Neural crest cell (in vitro differentiated cells): ENCODE measurements at places on chromosomes 3 and 15.

- no peak for DNase-seq
These were observed 192.8 kb downstream of the UBE3A start for GRCh38 chr15:25245801-25246622.

- no peak for DNase-seq
These were observed 194.1 kb upstream of the ZBTB20 start for GRCh38 chr3:115341208-115341607.

DNA sequence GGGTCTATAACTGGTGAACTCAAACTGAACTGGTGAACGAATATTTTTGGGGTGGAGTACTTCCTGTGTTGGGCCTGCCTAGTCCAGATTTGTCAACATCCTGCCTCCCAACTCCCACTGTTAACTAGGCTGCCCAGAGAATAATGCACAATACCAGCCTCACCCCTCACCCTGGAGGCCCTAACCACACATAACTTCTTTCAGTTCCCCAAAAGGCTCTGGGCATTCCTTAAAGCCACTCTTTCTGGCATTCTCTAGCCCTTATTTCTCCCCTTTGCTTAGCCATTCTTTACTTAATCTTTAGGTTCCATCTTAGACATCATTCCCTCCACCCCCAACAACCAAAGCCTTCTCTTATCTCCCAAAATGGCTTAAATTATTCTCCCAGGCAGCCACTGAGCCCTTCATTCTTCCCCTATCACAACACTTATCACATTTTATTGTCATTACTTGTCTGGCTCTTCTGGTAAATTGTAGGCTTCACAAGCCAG, 9.1 kb upstream of the SEC11A start:
- no peak for DNase-seq

- DNase-seq: no peak
These were observed 356.3 kb upstream of the PROK2 start for GRCh38 chr3:72141264-72141663.

DNA sequence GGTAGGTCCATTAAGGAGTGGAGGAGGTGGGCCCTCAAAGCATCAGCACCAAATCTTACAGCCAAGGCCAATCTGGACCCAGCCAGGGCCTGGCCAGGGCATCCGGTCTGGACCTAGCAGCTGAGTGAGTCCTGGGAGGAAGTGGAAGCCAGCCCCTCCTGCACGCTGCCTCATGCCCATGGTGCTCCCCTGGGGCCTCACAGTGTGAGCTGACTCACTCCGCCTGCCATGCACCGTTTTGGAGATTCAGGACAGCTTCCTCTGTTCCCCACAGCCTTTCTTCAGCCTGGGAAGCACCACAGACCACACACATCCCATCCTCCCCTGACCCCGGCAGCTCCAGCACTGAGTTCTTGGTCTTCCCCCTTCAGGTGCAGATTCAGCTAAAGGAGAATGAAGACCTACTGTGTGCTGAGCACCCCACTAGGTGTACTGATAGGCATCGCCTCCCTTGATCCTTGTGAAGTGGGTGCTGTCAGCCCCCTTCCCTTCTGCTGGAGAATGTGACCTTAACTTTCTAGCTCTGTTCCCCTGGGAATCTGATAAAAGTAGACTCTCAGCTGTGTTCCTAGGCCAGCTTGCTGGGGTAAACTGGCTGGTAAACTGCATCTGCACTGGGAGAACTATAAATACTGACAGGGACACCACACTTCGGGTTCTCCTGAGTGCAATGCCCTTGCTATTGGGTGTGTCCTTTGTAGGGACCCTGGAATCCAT, 36.8 kb upstream of the SEC13 start:
- DNase-seq: no peak

DNA sequence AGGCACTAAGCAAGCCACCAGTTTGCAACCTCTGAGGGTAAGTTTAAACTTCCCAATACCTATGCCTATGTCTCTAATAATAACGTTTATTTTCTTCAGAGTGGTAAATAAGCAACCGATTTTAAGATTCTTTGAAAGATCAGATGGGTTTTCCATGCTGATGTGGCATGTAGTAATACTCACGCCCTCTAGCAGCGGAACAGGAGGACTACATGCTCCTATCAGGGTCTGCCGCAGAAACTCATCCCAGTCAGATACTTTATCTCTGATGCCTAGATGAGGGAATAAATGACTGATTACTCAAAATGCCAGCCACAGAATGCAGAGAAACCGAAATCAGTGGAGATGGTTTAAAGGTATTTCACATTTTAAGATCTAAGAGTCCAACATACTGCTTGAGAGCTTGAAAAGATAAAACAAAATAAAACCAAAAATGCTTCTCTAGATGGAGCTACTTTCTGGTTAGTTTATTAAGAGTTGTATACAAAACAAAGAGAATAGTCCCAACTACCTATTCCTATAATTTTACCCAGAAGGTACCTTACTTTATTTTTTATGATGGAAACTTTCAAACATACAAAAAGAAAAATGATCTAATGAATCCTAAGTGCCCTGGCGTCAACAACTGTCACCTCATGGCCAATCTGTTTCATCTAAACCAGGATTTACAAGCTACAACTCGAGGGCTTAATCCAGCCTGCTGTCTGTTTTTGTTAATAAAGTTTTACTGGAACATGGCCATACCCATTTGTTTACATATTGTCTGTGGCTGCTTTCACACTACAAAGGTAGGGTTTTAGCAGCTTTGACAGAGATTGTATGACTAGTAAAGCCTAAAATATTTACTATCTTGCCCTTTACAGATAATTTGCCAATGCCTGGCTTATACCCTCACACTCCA, 37.5 kb upstream of the STIMATE start:
- peak; percentile 34 for DNase-seq

DNA sequence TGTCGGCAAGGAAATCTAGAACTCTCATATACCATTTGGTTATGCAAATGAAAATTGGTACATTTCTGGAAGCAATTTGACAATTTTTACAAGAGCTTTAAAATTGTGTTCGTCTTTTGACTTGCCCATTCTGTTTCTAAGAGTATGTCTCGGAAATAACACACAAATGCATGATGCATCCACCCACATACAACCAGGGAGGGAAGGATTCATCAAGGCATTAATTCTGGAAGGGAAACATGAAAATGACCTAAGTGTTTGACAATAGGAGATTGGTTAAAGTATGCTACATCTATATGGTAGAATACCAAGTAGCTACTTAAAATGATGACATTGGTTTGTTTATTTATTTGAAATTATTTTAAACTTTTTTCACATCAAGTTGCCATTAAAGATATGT, 58.6 kb downstream of the PIAS1 start:
- no peak for DNase-seq

DNA sequence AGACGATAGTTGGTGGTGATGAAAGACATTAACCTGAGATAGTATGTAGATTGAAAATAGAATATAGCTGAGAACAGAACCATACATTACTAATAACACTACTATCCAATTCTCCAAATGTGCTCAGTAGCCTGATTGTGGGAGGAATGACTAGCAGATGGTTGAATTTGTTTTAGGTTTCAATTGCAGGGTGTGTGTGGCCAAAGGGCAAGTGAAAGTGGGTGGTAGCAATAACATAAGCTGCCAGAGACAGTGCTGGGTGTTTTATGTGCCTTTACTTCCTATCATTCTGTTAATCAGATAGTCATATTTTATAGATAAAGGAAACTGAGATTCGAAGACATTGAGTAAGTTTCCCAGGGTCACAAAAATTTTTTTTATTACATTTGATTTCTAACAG, 249.5 kb upstream of the ARL6 start:
- no peak for DNase-seq

GRCh38 chr3:71984843-71985613, 200.1 kb upstream of the PROK2 start:
- DNase-seq: no peak

DNA sequence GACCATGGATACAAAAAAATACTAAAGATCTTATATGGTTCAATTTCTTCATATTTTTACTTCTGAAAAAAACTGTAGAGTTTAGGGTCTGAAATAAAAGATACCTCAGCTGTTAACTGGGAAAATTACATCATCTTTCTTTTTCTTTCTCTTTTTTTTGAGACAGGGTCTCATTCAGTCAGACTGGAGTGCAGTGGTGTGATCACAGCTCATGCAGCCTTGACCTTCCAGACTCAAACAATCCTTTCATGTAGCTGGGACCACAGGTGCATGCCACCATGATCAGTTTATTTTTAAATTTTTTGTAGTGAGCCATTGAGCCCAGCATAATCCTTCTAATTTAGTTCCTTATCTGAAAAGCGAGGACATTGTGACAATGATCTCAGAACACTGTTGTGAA, 39.6 kb upstream of the TKT start:
- DNase-seq: no peak

DNA sequence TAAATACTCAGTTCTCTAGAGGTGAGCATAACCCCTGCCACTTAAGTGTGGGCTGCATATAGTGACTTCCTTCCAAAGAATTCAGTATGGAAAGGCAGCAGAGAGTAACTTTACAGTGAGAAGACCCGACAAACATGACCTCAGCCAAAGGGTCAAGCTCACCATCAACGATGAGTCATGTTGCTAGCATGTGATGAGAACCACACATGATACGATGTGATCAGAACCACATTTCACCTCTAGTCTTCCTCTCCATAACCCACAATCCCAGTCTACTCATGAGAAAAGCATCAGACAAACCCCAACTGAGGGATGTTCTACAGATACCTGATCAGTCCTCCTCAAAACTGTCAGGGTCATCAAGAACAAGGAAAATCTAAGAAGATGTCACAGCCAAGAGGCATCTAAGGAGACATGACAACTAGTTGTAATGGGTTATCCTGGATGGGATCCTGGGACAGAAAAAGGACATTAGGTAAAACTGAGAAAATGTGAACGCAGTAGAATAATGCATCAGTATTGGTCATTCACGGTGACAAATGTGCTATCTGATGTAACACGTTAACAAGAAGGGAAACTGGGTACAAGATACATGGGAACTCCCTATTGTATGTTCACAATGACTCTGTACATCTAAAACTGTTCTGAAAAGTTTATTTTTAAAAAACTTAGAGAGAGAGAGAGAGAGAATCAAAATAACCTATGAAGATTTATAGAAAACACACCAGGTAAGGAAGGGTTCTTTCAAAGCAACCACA, 28.3 kb downstream of the SEC61A1 start:
- no peak for DNase-seq

DNA sequence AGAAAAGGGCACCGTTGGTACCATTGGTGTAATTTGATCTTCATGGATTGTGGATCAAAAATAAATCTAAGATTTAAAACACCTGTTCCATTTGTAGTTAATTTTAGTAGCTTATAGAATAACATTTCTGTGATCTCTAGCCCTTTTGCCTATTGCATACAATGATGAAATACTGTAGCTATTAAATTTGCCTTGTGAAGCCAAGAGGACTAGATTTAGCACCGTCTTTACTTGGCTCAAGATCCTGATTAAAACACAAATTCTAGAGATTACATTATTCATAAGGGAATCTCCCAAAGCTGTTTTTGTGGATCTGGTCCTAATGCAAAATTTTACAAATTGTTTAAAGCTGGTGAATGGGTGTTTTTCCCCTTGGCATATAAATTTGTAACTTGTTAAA, 8.2 kb downstream of the TBC1D23 start:
- no peak for DNase-seq

GRCh38 chr3:144031938-144032337, 60.3 kb downstream of the DIPK2A start:
- no peak for DNase-seq

GRCh38 chr3:55588146-55588765, 101.2 kb upstream of the WNT5A start:
- DNase-seq: no peak
